Activated gamma-delta T cell treated with Interleukin-2 at 50 U/mL for 16 hours (primary cell): ENCODE measurements at places on chromosomes 5 and 9.

DNA sequence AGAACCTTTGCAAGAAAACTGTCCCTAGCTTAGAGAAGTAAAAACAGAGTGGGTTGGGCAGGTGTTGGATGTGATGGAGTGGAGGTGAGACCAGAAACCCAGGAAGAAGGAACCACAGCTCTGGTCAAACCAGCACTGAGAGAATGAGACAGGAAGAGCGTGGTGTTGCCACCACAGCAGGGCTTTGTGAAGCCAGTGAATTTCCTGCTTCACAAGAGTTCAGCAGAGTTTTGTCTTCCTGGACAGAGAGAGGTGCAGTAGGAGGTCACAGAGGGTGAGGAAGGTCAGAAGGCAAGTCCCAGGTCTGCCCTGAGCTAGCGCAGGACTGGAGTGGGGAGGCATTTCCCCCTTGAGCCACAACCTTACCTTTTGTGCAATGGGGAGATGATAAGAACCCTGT is 2306.2 kb upstream of the ACO1 start:
- DNase-seq, result no peak

DNA sequence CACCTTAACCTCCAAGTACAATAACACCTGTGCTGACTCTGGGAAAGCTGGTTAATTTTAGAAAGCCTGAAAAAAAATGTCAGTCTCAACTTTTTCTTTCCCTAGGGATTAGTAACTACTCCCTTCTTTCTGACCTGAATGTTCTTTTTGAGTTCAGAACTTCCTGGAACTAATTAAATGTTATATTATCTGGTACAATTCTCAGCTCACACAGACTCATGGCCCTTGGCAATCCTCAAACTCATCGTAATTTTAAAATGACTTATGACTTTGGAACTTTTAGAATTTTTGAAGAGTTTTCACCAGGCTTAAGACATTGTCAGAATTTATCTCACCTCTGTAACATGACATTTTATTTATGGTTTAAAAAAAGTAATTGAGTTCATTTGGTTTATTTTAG is 315.0 kb downstream of the FER start:
- no peak for DNase-seq

DNA sequence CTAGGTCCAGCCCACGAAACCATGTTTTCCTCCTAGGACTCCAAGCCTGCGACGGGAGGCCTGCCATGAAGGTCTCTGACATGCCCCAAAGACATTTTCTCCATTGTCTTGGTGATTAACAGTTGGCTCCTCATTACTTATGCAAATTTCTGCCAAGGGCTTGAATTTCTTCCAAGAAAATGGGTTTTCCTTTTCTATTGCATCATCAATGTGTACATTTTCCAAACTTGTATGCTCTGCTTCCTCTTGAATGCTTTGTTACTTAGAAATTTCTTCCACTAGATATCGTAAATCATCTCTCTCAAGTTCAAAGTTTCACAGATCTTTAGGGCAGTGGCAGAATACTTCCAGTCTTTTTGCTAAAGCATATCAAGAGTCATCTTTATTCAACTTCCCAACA is 1792.7 kb upstream of the CDH9 start:
- DNase-seq, result no peak

DNA sequence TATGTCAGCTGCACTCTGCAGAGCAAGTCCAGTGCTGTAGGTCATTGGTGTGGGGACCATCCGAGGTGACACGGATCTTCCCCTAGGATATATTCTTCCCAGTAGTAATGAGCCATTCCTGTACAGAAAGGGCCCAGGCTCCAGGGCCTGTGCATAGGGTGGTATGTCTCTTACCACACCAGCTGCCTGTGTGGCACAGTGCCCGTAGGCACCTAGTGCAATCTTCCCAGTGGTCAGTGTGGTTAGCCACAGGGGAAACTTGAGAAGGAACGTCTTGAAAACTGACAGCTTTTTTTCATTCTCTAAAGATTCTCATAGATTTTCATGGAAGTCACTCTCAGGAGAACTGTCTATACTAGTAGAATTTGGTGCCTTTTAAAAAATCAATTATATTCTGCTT is 39.8 kb downstream of the CYSTM1 start:
- no peak for DNase-seq
